ENCODE measurements at places on chromosomes 3 and 15. TPM values are rescaled to one million over a fixed set of nuclear protein-coding genes. Genes with fewer than 3 reads are reported as not detected.

The SYNPR gene
- total RNA-seq, result not detected

The ANKRD34C gene
- not detected for total RNA-seq

The GALNT15 gene
- 93.0 TPM for total RNA-seq

The RTP4 gene
- total RNA-seq, result 1.3 TPM

The EHD4 gene
- total RNA-seq, result 19.6 TPM

The KLF15 gene
- total RNA-seq, result 31.3 TPM

The CD200 gene
- total RNA-seq, result 7.5 TPM

The STAB1 gene
- 23.9 TPM for total RNA-seq

The GOLGA6A gene
- total RNA-seq, result not detected

The OR4M2 gene
- total RNA-seq, result not detected

The THSD4 gene
- 39.2 TPM for total RNA-seq

The NLGN1 gene
- total RNA-seq, result 2.2 TPM

The NPAP1 gene
- not detected for total RNA-seq

The SPATA12 gene
- not detected for total RNA-seq

The POPDC2 gene
- 1.6 TPM for total RNA-seq

The C3orf20 gene
- not detected for total RNA-seq

The ST3GAL6 gene
- 40.8 TPM for total RNA-seq

The DENND4A gene
- total RNA-seq, result 7.4 TPM

The UBR1 gene
- 15.0 TPM for total RNA-seq

The CELF6 gene
- total RNA-seq, result 1.8 TPM

The ZCWPW2 gene
- not detected for total RNA-seq

The CYP8B1 gene
- not detected for total RNA-seq

The PHC3 gene
- total RNA-seq, result 44.0 TPM

The DUOX1 gene
- 136 TPM for total RNA-seq

The P2RY13 gene
- total RNA-seq, result 1.2 TPM

The NR1I2 gene
- not detected for total RNA-seq

The MESP2 gene
- not detected for total RNA-seq

The SOX14 gene
- not detected for total RNA-seq

The TIMP4 gene
- total RNA-seq, result 16.5 TPM

The GABRB3 gene
- 0.98 TPM for total RNA-seq

The TMEM207 gene
- not detected for total RNA-seq

The CCDC9B gene
- 17.4 TPM for total RNA-seq

The CCR2 gene
- total RNA-seq, result 1.8 TPM

The NEK11 gene
- 3.3 TPM for total RNA-seq

The P2RY1 gene
- 14.0 TPM for total RNA-seq

The PLA2G4F gene
- 176 TPM for total RNA-seq

The TUSC7 gene
- total RNA-seq, result not detected

The GABRA5 gene
- not detected for total RNA-seq

The CNTN3 gene
- 0.42 TPM for total RNA-seq

The DNASE1L3 gene
- 3.4 TPM for total RNA-seq

The TMC3 gene
- 0.10 TPM for total RNA-seq

The GOLGA6B gene
- total RNA-seq, result not detected

The ATP13A5 gene
- 4.9 TPM for total RNA-seq
